Fibroblast of lung (primary cell): ENCODE measurements at places on chromosomes 3 and 15.

DNA sequence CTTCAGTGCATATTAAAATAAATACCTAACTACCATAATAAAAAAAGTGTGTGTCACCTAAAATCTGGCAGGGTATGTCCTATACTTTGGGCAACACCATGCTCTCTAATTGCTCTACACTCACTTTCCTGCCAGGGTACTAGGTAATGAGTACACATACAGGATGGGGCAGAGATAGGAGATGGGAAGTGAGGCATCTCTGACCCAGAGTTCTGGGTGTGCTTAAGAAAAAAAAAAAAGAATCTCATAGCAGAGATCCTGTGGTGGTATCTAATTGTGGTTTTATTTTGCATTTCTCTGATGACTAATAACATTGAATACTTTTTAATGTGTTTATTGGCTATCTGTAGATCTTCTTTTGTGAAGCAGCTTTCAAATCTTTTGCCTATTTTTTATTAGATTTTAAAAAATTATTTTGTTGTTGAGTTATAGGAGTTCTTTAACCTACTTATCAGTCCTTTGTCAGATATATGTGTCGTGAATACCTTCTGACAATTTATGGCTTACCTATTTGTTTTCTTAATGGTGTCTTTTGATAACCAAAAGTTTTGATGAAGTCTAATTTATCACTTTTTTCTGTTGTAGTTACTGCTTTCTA is 48.0 kb downstream of the EEFSEC start:
- peak; percentile 22 for DNase-seq

DNA sequence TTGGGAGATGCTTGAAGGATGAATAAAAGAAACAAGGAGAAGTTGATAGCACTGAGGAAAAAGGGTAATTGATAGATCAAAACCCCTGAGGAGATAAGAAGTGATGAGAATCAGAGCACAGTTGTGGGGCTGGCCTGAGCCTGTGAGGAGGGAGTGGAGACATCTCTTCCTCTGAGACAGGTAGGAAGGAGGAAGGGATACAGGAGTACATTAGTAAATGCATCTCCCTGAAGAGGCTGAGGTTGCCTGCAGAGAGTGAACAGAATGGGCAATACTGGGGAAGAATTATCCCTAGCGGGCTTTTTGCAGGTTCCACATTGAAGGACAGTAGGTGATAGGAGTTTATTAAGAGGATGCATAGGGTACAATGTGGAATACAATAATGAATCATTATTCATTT is 17.3 kb upstream of the SCAMP5 start:
- DNase-seq, result no peak

- DNase-seq, result no peak
Observed at GRCh38 chr15:23073890-23074646, 34.7 kb upstream of the TUBGCP5 start.

- DNase-seq, result peak; percentile 82
Observed at GRCh38 chr3:44893097-44893496, 18.7 kb downstream of the TGM4 start.

DNA sequence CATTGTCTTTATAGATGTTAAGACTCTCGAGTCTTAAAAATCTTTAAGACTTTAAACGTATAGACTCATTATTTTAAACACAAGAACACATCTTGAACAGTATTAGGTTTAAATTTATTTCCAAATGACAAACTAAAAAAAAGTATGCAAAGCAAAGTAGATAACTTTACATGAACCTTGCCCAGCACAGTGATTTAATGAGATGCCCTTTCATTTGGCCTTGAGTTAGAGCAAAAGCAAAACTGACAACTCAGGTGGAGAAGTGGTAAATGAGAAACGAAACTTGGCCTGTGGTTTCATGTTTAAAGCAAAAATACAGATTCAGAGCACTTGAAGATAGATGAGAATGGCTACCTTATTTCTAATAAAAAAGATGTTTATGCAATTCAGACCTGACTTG is 8.6 kb downstream of the GPR15 start:
- DNase-seq, result no peak

DNA sequence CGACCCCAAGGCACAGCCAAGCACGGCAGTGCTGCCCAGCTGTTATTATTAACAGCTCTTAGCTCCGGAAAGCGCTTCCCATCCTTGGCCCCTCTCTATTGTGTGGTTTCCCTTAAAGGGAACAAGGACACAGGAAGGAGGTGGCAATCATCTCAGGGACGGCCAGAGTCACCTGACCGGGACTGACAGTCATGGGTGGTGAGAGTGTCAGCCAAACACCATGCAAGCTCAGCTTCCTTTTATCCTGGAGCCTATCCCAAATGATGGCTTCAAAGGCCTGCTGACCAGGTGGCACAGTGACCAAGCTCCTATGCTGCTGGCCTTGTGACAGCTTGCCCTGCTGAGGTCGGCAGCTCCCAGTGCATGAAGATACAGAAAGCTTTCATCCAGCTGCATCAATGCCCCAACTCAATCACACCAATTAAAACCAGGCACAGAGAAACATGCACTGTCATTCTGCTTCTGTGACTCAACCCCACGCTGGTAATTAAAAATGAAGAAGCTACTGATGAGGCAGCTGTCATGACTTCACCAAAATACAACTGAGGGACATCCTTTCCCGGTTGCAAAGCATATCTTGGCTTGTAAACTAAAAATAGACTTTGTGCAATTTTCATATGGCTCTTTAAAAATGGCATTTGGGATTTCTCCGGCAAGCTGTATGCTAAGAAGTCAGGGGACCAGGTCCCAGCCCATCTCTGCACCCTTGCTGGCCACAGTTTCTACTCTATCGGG is 34.0 kb downstream of the PCSK6 start:
- no peak for DNase-seq

GRCh38 chr15:74251131-74251811 is 15.1 kb downstream of the CCDC33 start:
- no peak for DNase-seq
